ENCODE measurements at places on chromosomes 13 and 19.
A peak's percentile ranks its signal among the peaks of the same experiment; 100 is the strongest.

DNA sequence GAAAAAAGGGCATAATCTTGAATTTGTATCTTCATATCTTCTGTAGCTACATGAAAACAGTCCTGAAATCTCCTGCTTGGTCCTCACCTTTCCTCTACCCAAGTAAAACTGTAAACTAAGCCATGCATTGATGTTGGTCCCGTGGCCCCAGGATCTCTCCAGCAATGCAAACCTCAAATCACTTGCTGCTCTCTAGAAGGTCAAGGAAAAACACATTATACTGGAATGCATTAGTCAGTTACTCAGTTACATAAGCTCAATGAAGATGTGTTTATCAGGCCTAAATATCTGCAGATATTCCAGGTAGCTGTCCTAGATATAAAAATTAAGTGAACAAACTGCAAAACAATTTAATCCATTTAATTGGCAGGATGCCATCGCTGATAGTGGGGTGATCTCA is 261.8 kb downstream of the ABCC4 start:
- DNase-seq, result peak; percentile 22

GRCh38 chr13:46662690-46663089 is 109.7 kb downstream of the LRCH1 start:
- no peak for DNase-seq

DNA sequence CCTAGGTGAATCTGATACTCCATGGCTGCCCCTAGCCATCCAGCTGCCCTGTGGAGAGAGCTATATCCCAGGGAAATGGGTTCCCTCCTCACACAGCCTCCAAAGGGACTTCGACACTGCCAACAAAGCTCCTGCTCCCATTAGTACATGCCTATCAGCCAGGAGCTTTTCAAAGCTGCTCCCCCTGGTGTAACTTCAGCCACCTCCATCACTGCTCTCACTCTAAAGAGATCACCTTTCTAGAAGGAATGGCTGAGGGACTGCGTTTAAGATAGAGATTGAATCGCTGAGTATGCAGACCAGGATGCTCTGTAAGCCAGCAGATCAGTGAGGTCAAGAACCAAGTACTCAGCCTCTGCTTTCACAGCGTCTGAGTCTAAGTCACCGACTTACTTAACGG is 213.7 kb downstream of the NALCN start:
- no peak for DNase-seq

GRCh38 chr13:90438576-90438975 is 908.9 kb upstream of the MIR17HG start:
- DNase-seq, result no peak

DNA sequence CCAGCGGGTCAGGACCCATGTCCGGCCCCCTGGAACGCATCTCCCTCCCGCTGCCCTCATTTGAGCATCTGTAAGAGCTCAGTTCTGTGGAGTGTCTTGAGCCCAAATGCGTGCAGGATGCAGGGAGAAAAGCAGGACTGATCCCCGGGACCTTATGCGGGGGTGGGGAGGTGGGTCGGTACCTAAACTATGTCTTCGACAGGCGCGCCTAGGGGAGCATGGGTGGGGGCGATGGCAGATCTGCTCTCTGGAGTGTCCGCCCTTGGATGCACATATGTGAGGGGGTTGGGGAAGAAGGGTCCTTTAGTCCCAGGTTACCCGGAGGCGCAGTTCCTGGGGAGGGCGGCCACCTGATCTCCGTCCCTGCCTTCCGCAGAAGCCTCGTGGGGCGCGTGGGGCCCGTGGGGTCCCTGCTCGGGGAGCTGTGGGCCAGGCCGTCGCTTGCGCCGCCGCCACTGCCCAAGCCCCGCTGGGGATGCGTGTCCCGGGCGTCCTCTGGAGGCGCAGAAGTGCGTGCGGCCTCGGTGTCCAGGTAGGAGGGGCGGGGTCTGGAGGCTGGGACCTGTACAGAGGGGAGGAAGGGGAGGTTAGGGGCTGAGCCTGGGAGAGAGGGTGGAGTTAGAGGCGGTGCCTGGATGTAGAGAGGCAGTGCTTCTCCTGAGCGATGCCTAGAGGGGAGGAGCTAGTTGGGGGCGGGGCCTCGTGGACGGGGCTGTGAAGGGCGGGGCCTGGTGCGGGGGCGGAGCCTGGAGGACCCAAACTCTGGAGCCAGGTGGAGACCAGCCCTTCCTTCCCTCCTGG is 2.9 kb downstream of the CILP2 start:
- DNase-seq, result peak; percentile 37

DNA sequence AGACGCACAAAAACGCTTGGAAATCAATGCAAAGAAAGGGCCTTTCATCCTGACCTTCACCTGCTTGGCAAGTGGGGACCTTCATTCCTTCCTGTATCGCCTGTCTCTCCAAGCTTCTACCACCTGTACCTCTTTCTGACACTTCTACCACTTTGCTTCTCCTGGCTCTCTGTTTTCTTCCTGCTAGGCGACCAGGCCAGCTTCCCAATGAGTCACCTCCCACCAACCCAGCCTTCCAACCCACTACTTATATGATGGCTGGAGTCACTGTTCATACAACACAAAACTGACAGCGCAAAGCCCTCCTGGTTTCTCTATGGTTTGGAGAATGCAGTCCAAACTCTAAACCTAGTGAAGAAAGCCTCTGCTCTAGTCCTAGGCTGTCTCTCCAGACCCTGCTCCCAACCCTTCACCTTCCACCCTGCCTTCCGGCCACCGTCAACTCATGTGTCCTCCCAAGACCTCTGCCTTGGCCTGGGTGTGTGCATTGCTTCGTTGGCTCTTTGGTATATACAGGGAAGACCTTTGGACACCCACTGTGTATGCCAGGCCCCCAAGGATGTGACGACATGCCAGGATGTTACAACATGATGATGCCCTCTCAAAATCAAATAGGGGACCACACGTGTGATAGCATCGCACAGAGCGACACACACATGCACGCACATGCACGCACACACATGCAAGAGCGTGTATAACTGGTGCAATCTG is 148.5 kb downstream of the STK24 start:
- no peak for DNase-seq

DNA sequence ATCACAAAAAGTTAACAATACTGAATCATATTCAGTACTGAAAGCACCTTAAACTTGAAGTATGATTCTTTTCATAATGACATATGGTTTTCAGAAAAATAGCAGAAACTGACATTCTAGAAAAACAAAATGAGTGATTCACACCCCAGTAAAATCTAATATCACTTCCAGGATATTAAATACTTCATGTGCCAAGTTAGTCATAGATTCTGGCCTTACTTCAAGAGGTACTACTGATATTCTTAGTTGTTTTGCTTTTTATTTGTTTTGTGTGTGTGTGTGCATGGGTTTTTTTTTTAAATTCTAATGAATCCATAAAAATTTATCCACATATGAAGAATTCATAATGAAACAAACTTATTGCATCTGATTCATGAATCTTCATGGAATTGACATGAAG is 207.9 kb upstream of the UFM1 start:
- DNase-seq, result peak; percentile 65

DNA sequence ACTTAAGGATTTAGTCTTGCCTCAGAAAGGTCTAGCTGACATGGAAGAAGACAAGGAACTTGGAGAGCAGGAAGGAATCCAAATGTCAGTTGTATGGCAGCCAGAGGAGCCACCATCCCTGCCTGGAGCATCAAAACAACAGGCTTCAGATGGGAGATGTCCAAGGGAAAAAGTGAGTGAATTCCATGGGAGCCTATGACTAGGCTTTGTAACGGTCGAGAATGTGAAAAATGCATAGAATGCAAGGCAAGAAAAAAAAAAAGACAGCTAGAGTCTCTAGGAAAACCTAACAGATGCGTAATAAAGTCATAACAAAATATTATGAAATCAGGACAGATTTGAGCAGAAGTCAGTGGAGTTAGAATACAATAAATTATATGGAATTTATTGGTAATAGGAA is 183.7 kb upstream of the LSM14A start:
- DNase-seq, result no peak

- no peak for DNase-seq
These were observed 6.3 kb upstream of the NLRP2 start for GRCh38 chr19:54959840-54960239.

DNA sequence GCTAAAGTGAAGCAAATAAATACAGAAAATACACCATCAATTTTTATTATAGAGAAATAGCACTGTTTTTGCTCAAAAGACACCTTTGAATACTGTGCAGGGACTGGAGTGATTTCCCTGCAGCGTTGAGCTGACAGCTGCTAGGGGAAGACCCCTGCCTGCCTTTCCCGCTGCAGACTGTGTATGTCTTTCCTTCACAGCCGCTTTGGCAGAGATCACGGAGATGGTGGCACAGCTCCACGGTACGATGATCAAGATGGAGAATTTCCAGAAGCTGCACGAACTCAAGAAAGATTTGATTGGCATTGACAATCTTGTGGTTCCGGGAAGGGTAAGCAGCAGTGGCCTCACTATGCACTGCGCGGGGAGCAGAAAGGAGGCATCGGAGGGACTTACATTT is 141.5 kb downstream of the STK24 start:
- DNase-seq, result no peak

DNA sequence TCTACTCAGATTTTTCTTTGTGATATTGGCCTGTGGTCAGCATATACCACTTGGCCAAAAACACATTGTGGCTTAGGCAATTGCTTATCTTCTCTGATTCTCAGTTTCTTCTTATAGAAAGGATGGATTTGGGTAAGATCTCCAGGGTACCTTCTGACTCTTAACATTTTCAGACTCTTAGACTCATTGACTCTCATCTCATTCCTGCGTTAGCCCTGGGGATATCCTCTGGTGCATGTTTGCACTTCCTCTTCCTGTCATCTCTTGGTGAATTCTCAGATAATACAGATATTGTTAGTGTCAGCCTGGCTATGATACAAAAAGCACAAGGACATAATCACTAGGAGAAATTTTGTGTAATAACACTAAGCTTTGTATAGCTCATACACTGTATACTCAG is 492.5 kb upstream of the GPC6 start:
- DNase-seq, result no peak

- DNase-seq, result no peak
These were observed 12.3 kb downstream of the POMP start for GRCh38 chr13:28671126-28671792.

- no peak for DNase-seq
These were observed 38.8 kb upstream of the TPP2 start for GRCh38 chr13:102558029-102558428.

DNA sequence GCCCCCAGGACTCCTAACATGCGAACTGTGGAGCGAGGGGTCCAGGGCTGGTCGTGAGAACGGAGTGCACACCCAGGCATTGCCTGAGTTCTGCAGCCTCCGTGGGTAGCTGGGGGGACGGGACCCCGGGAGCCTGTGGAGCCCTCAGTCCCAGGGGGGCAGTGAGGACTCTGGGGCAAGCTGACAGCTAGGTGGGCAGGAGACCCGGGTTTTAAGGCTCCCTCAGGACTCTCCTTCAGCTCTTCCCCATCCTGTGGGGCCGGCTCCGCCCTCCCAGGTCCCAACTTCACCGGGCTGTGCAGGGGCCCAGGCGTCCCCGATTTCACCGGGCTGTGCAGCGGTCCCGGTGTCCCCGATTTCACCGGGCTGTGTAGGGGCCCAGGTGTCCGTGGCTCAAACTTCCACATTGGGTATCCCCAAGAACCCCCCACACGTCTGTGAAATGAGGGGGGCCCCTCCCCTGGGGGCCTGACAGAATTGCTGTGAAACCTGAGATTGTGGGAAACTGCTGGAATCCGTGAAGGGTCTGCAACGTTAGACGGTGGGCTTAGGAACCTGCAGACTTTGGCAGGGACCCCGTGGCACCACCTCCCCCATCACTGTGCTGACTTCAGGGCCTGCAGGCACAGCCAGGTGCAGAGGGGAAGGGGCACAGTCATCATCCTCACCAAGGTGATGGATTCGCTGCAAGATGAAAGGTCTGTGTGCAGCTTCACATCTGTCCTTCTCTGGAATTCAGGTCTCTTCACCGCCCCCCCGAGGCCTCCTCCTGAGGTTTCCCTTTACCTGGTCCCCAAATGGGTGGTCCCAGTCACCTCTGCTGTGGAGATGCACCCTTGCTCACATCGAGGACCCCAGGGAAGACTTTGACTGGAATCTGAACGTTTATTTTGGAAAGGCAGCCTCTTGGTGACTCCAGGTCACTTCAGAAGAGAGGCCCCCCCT is 73.2 kb upstream of the MCF2L start:
- no peak for DNase-seq

- DNase-seq, result no peak
These were observed 44.6 kb downstream of the ANKRD27 start for GRCh38 chr19:32630338-32630737.

GRCh38 chr13:105219651-105220050 is 1315.8 kb downstream of the EFNB2 start:
- no peak for DNase-seq

DNA sequence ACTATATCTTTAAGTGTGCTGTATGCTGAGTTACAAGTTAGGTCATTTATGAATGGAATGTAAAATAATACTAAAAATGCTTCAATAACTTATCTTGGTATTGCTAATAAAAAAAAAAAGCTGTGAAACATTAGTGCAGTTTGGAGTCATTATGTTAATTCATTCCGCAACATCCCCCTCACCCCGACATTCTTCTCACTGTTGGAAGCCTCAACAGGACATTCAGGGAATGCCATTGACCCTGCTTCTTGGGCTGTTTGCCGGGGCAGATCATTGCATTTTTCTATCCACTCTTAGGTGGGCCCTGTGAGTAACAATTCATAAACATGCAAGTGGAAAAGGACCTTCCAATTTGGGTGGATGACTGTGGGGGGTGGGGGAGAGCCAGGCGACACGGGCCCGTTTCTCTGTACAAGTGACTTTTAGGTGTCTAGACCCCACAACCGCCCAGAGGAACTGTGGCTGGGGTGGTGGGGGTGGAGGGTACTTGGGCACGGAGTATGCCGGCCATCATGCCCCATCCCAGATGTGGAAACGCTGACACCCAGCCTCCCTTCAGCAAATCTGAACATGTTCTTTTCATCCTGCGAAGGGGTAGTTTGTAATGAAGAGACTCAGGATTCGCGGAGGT is 185.9 kb downstream of the ZNF536 start:
- DNase-seq, result no peak

DNA sequence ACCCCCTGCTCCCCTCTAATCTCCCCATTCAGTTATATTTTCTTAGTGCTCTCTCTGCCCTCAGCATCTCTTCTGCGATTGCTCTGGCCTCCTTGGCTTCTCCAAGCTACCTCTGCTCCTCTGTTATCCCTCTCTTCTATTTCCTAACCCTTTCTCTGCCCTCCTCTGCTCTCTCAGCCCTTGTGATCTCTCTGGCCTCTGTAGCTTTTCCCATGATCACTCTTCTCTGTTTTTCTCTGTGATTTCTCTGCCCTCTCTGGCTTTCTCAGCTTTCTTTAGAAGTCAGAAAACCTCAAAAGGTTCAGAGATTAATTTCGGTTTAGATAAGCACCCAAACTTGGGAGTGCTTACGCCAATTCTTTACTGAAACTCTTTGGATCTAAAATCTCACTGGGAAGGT is 795.0 kb downstream of the DIAPH3 start:
- no peak for DNase-seq

DNA sequence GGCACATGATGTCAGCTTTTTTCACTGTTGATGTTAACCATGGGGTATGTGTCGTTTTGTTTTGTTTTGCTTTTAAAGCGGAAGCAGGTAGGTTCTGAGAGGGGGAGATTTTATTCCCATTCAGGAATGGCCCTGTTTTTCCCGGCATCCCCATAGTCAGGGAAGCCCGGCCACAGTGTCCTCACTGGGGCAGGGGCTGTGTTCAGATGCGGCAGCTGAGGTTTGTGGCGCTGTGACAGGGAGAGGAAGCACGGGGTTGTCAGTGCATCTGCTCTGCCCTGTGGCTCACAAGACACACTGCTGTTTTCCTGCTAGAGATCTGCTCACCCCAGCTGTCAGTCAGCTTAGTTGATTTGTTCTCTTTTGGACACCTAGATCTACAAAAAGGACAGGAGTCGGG is 27.6 kb downstream of the ANKRD27 start:
- DNase-seq, result no peak

- DNase-seq, result peak; percentile 84
These were observed 24.1 kb upstream of the ASPDH start for GRCh38 chr19:50537769-50538230.

GRCh38 chr19:11378319-11379189 is 4.1 kb downstream of the SWSAP1 start:
- peak; percentile 48 for DNase-seq
